ENCODE measurements at places on chromosomes 16 and 17.
A peak's percentile ranks its signal among the peaks of the same experiment; 100 is the strongest.

DNA sequence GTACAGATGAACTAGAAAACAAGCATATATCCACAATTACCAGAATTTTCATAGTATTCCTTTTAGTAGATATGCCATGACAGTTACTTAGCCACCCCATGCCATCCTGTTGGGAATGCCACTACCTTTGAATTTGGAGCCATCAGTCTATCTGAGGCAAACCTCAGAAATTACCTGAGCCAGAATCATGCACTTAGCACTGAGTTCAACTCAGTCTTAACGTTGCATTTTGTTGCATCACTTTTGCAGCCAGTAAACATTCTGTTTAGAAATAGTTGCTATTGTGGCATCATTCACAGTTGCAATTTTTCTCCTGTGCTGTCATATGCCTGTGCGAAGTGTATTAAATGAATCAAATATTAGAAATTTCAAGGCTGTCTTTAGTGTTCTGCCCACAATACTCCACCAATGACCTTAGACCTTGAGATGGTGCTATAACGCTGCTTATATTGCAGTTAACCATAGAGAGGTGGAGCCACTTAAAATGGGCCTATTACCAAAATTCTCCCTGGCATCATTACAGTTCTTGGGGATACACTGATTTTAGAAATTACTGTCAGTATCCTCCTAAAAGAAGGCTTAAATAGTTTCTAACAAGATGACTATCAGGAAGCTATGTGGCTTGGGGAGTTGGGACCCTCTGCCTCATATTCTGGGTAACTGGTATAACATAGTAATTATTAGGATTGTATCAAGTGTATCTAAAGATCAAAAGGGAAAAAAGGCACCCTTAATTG lies 11.1 kb downstream of the PTRH2 start:
- DNase-seq, result no peak

- no peak for DNase-seq
Observed at GRCh38 chr16:73912281-73912680, 384.3 kb upstream of the PSMD7 start.

GRCh38 chr17:18371455-18371854 lies 6.1 kb upstream of the EVPLL start:
- DNase-seq, result no peak

- peak; percentile 3 for DNase-seq
Observed at GRCh38 chr17:74296548-74296936, 22.5 kb downstream of the DNAI2 start.
